Effector memory CD4-positive, alpha-beta T cell (primary cell): ENCODE measurements at places on chromosomes 11 and 22.

DNA sequence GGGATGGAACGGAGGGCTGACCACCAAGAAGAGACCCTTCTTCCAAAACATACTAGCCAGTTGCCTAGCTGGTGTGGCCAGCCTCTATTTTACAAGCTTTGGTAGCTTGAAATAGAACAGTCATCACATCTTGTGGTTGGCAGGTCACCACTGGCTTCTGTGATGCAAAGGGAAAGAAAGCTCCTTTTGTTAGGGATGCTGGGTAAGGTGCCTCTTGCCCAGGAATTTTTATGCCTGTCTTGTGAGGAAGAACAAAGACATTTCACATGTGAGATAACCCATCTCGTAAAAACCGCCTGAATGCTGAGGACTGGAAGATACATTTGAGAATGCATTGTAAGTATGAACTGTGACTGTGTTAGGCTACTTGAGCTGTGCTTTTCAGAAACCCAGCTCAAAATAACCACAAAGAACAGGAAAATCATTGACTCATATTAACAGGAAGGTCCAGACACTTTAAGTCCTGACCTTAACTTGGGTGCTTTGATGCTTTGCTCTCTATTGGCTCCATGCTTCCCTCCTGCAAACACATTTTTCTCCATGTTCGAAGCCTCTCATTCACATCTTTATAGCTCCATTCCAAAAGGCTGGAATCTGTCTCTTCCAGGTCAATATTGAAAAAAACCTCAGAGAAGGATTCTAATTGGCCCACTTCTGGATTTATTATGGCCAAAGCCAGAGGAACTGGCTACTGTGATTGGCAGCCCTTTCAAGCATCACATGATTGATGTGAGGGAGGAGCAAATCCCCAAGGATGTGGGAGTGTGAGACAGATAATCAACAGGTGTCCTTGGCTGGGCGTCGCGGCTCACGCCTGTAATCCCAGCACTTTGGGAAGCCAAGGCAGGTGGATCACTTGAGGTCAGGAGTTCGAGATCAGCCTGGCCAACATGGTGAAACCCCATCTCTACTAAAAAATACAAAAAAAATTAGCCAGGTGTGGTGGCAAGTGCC is 53.9 kb downstream of the MICAL2 start:
- H3K27ac ChIP-seq, result no peak overlapping the region
- no peaks in the 10 kb centered on the region for H3K27me3 ChIP-seq
- H3K4me3 ChIP-seq, result no peak overlapping the region
- DNase-seq, result no peak

GRCh38 chr11:43130616-43131015 is 181.2 kb upstream of the API5 start:
- H3K4me3 ChIP-seq, result no peak overlapping the region
- no peak for DNase-seq
- no peaks in the 10 kb centered on the region for H3K36me3 ChIP-seq
- no peak overlapping the region for H3K27ac ChIP-seq

GRCh38 chr11:10376061-10376460 is 71.2 kb downstream of the ADM start:
- H3K4me3 ChIP-seq, result no peak overlapping the region
- H3K36me3 ChIP-seq, result no peaks in the 10 kb centered on the region
- DNase-seq, result no peak
- no peaks in the 10 kb centered on the region for H3K27me3 ChIP-seq
- H3K27ac ChIP-seq, result no peak overlapping the region

DNA sequence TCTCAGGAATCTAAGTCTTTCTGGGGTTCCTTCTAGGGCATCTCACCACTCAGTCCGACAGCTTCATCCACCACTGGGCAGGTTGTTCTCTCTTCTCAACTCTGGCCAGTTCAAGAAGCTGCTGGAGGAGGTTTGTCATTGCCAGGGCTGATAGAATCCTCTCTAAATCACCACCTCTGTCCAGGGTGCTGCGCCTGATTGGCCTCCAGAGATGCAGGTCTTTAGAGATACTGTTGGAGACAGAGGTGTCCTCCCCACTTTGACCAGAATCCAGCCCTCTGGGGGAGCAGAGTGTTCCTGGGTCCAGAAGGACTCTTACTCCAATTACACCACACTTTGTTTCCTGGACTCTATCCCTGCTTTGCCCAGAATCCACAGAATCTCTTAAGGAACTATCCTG is 90.2 kb downstream of the NELL1 start:
- no peak for DNase-seq
- H3K27ac ChIP-seq, result no peak overlapping the region
- H3K27me3 ChIP-seq, result no peaks in the 10 kb centered on the region
- no peak overlapping the region for H3K4me3 ChIP-seq
- H3K4me1 ChIP-seq, result no peaks in the 10 kb centered on the region

- DNase-seq, result no peak
- no peak overlapping the region for H3K27ac ChIP-seq
- no peaks in the 10 kb centered on the region for H3K36me3 ChIP-seq
These were observed 64.3 kb downstream of the SMIM38 start for GRCh38 chr11:69219991-69220390.

DNA sequence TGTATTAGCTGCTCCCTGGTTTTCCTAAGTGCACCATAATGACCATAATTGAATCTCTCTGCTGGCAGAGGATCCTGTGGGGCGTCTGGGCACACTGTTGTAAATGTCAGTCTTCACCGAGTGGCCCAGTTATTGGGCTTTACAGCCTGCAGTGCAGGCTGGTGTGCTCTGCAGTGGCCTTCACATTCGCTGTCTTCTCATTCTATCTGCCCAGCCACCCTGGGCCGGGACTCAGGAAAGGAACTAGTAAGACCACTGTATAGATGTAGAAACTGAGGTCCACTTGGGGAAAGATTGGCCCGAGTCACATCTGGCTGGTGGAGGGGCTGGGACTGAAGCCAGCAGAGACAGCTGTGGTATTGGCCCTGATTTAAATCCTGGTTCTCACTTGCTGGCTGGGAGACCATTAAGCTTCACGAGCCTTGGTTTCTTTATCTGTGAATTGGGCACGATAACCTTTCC is 49.3 kb downstream of the TSPAN18 start:
- DNase-seq, result no peak
- no peaks in the 10 kb centered on the region for H3K27me3 ChIP-seq
- H3K4me1 ChIP-seq, result peaks cover 5% of the 10 kb centered on the region
- no peak overlapping the region for H3K27ac ChIP-seq
- H3K36me3 ChIP-seq, result peaks cover 4% of the 10 kb centered on the region
- H3K4me3 ChIP-seq, result no peak overlapping the region

DNA sequence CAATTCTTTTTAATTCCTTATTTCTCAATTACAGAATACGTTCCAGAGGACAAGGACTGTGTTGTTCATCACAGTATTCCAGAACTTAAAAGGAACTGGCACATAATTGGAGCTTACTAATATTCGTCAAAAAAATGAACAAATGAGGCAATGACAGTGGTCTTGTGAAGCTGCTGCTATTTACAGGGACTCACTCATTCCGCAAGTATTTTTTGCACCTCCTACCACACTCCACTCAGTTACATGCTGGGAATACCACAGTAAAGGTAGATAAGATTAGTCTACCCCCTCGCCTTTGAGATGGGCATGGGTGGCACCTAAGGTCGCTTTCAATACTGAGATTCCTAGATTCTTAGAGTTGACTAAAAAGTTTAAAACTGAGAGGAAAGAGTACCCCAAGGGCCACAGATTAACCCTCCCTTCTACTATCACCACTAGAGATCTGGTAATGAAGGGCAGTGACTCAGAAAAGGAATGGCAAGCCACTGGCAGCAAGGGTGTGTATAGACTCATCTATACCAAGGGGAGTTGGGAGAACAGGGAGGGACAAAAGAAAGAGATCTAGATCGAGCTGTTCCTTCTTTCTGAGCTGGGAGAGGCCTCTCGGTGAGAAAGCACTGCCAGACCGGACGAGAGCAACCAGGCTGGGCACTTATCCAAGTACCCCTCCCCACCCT is 85.0 kb downstream of the RPL27A start:
- no peak overlapping the region for H3K4me3 ChIP-seq
- no peak overlapping the region for H3K27ac ChIP-seq
- H3K27me3 ChIP-seq, result no peaks in the 10 kb centered on the region
- H3K36me3 ChIP-seq, result no peaks in the 10 kb centered on the region
- no peak for DNase-seq

DNA sequence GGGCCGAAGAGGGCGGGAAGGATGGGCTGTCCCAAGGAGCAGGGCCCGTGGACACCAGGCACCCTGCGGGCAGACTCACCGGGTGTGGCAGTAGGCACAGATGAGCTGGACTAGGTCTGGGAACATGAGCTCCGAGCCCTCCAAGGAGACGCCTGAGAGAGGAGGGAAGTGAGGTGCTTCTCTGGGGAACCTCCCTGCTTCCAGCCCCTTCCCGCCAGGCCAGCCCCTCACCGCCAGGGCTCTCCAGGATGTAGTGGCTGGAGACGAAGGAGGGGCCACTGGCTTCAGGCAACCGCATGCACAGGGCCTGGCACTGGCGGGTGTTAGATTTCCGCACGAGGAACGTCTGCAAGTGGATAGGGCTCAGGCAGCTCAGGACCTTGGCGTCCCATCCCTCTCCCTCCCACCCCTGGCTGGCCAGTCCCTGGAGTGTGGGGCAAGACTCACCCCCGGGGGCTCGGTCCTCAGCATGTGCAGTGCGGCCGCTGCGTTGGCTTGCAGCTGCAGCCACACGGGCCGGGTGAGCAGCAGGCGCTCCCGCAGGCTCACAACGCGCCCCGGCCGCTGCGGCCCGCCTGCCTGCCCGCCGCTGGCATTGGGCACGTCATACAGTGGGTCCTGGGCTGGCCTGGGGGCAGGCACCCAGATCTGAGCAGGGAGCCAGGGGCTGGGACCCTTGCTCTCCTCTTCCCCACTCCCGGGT is 552 bp downstream of the RIN1 start:
- DNase-seq, result no peak
- peak overlapping the region; percentile 62 for H3K4me3 ChIP-seq
- H3K36me3 ChIP-seq, result peaks cover 26% of the 10 kb centered on the region
- peak overlapping the region; percentile 53 for H3K27ac ChIP-seq
- no peaks in the 10 kb centered on the region for H3K27me3 ChIP-seq

GRCh38 chr22:48333323-48333763 is 1494.3 kb downstream of the BRD1 start:
- H3K27ac ChIP-seq, result no peak overlapping the region
- no peak for DNase-seq
- H3K27me3 ChIP-seq, result no peaks in the 10 kb centered on the region
- no peaks in the 10 kb centered on the region for H3K36me3 ChIP-seq
- H3K4me1 ChIP-seq, result no peaks in the 10 kb centered on the region
- no peak overlapping the region for H3K4me3 ChIP-seq

DNA sequence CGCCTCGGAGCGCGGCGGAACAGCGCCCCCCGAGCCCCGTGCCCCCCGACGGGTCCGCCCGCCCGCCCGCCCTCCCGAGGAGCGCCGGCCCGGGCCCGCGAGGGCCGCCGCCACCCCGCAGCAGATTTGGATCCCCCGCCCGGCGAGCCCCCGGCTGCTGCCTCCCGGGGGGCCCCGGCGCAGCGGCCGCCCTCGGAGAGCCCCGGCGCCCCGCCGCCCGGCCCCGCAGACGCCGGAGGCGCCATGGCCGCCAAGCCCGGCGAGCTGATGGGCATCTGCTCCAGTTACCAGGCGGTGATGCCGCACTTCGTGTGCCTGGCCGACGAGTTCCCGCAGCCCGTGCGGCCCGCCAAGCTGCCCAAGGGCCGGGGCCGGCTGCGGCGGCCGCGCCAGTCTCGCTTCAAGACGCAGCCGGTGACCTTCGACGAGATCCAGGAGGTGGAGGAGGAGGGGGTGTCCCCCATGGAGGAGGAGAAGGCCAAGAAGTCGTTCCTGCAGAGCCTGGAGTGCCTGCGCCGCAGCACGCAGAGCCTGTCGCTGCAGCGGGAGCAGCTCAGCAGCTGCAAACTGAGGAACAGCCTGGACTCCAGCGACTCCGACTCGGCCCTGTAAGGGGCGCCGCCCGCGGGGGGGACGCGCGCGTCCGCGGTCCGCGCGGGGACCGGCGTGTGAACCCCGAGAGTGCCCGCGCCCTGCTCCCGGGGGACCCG is 380 bp downstream of the C11orf96 start:
- peaks cover 16% of the 10 kb centered on the region for H3K4me1 ChIP-seq
- peak overlapping the region; percentile 60 for H3K4me3 ChIP-seq
- H3K36me3 ChIP-seq, result no peaks in the 10 kb centered on the region
- H3K27ac ChIP-seq, result no peak overlapping the region
- peaks cover 28% of the 10 kb centered on the region for H3K27me3 ChIP-seq
- DNase-seq, result no peak

- peaks cover 14% of the 10 kb centered on the region for H3K4me1 ChIP-seq
- H3K27me3 ChIP-seq, result no peaks in the 10 kb centered on the region
- H3K27ac ChIP-seq, result no peak overlapping the region
- no peak overlapping the region for H3K4me3 ChIP-seq
These were observed 11.6 kb downstream of the TANGO2 start for GRCh38 chr22:20032407-20032991.

- H3K4me1 ChIP-seq, result no peaks in the 10 kb centered on the region
- no peak overlapping the region for H3K4me3 ChIP-seq
- DNase-seq, result no peak
- H3K36me3 ChIP-seq, result peaks cover 77% of the 10 kb centered on the region
These were observed 32.2 kb upstream of the APOA1 start for GRCh38 chr11:116869610-116870009.

DNA sequence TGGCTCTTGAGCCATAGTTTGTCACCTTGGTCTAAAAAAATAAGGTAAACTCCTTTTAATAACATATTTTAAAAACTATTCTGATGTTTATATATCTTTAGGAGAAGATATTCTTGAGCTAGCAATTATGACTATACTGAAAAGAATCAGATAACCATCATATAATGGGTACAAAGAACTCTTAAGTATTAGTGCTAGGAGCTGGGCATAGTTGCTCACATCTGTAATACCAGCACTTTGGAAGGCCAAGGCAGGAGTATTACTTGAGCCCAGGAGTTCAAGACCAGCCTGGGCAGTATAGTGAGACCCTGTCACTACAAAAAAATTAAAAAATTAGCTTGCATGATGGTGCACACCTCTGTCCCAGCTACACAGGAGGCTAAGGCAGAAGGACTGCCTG is 54.0 kb upstream of the B3GNT6 start:
- H3K27me3 ChIP-seq, result no peaks in the 10 kb centered on the region
- no peak overlapping the region for H3K4me3 ChIP-seq
- H3K4me1 ChIP-seq, result no peaks in the 10 kb centered on the region
- no peaks in the 10 kb centered on the region for H3K36me3 ChIP-seq

DNA sequence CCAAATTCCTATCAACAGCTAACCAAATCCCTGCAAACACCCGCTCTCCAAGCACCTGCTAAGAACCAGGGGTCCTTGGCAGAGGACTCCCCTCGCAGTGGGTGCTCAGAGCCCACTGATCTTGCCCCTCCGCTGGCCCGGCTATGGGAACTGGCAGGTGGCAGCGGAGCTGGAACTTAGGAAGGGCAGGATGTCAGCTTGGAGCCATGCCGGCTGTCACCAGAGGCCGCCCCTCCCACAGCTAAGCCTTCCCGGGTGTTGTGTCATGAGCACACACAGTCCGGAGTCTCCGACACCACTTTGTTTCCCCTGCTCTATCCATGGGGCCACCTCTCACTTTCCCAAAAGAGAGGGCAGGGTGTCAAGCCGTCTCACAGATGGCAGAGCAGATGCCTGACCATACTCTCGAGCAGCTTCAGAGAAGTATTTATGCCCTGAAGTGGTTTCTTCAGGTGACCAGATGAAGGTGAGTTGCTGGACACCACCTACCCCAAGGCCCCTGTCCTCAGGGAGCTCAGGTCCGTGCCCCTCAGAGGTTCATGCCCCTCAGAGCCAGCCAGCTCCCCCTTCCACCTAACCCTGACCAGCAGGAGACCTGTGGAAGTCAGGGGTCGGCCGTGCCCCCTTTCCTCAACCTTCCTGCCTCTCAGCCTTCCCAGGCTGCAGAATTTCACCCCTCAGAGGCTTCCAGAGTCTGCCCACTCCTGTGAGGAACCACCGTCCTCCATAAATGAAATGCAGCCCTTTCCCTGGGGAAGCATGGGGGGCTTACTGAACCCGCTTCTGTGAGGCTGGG is 545.7 kb upstream of the B3GAT1 start:
- no peaks in the 10 kb centered on the region for H3K36me3 ChIP-seq
- no peaks in the 10 kb centered on the region for H3K27me3 ChIP-seq
- no peaks in the 10 kb centered on the region for H3K4me1 ChIP-seq
- no peak for DNase-seq
